ENCODE measurements at places on chromosomes 7 and 10.

GRCh38 chr7:107230334-107230733 lies 61.5 kb downstream of the HBP1 start:
- DNase-seq = no peak

- no peak for DNase-seq
Observed at GRCh38 chr7:70571403-70571934, 560.5 kb upstream of the GALNT17 start.

DNA sequence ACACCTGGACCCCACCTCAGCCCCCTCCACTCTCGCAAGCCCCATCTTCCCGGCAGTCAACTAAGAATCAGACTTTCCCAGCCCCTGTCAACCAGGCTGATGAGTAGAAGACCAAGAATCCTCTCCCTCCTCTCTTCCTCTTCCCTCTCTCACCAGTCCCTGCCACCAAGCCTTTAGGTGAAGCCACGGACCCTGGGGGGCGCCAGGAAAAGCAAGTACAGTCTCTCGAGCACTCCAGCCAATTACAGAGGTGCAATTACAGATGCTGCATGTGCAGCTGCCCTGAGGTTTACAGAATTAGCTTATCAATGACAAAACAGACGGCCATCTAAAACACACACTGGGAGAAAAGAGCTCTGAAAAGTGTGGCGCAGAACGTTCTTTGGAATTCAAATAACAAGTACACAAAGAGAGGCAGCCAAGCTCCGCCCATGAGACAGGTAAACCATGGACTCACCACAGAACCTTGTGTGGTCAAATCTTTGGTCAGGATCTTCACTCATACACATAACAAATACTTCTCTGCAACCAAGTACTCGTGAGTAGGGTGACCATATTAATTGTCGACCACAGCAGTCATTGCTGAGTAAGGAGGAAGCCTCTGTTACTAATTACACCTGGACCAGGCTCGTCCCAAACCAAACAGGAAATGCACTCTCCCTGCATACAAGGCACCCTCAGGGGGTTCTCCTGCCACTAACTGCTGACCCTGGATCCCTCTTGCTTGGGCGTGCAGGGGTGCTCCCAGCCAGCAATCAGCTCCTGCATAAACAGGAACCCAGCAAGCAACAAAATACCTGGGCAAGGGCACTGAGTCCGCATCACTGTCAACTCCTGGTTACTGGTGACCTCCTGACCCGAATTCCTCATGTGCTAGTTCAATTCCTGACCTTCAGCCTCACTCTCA lies 189.2 kb downstream of the FAM107B start:
- no peak for DNase-seq

GRCh38 chr10:5364890-5365338 lies at the start of gene UCN3:
TSS of gene UCN3 (plus strand) at chr10:5364966. CDS start at chr10:5373721, 8,755 bp downstream.
- no peak for DNase-seq

- DNase-seq = no peak
Observed at GRCh38 chr7:47806701-47807103, 141.6 kb downstream of the PKD1L1 start.

GRCh38 chr7:79091011-79091410 lies 362.5 kb downstream of the MAGI2 start:
- no peak for DNase-seq

- DNase-seq = peak; percentile 64
Observed at GRCh38 chr7:101817471-101818286, at the start of gene CUX1. TSS of gene CUX1 (plus strand) at chr7:101817626. CDS start at chr7:101817640, 14 bp downstream.

DNA sequence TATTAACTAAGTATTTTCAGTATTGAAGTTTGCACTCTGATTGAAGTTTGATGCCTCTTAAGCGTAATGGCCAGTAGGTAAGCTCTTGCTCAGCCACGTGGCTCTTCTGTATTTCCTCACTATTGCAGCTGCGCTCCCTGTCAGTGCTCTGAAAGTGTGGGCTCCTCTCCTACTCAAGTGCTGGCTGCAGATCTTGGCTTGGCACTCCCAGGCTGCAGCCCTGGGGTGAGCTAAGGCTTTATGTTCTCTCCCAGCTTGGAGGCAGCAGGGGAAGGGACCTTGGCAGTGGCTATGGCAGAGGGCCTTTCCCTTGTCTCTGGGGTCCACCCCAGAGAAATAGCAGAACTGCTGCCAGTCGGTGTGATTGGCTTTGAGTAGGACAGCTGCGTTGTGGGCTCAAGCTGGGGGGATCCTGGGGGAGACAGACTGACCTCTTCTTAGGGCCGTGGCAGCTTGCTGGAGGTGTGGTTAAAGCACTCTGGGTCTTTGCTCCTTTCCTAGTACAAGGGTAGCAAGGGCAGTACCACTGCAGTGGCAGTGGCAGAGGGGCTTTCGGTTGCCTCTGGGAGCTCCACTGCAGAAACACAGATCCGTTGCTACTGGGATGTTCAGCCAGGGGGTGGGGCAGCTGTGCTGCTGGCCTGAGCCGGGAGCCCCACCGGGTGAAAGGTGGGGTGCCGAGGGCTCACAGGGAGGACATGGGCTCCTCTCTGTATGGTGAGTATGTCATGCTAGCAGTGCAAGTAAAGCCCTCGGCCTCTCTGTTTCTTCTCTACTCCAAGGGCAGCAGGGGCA lies 100.5 kb downstream of the GLCCI1 start:
- no peak for DNase-seq

GRCh38 chr7:66297579-66297978 lies 92.4 kb downstream of the TPST1 start:
- no peak for DNase-seq

DNA sequence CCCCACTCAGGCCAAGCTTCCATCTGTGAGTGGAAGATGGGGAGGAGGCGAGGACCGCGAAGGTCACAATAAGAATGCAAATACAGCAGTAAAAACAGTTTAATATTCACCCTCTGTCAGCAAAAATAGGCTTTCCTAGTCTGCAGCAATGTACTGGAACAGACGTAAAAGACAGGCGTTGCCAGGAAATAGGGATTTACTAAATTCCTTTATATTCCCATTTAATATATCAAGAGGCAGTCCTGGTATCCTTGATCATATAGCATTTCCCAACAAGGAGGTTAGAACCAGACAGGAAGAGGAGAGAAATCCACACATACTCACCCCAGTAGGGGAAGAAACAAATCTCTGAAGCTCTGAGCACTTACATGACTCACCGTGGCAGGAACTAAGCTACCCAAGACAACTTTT lies 1054.9 kb upstream of the C7orf33 start:
- no peak for DNase-seq

GRCh38 chr10:123556049-123556448 lies 110.1 kb upstream of the GPR26 start:
- DNase-seq = no peak

DNA sequence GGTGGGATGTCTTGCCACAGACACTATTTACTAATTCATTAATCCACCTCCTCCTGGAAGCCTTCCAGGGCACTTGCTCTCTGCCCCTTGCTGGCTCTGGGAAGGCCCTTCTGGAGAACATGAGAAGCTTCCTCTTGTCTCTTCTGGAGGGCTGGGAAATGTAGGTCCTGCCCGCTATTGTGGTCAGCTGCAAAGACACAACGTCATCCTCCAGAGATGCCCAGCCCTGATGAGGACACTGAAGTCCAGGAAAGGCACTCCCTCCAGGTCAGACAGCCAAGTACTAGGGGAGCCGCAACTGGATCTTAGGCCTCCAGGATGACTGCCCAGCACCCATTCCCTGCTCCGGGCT lies 9.6 kb upstream of the TACR2 start:
- DNase-seq = no peak

DNA sequence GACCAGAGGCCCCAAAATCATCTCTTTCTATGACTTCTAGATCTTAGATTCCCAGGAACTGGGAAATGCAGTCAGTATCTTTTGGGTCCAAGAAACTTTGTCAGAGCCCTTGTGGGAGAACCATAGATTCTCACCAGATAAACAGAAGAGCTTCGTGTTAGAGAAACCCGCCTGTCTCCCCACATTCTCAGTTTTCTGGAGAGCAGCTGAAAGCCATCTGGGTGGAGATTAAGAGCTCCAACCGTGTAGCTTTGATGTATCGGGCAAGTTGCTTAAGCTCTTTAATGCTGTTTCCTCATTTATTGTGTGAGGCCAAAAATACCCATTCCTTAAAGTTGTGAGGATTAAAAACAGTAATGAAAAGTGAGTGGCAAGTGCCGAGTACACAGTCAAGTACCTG lies 107.6 kb downstream of the WDR37 start:
- DNase-seq = no peak

GRCh38 chr7:45153233-45153632 lies 4.4 kb upstream of the RAMP3 start:
- DNase-seq = peak; percentile 30

GRCh38 chr10:91409869-91410637 lies at the start of gene HECTD2:
TSS of gene HECTD2 (plus strand) at chr10:91410344. CDS start at chr10:91410439, 95 bp downstream.
- peak; percentile 73 for DNase-seq

GRCh38 chr7:116493449-116493848 lies 6.1 kb upstream of the CAV2 start:
- DNase-seq = no peak

DNA sequence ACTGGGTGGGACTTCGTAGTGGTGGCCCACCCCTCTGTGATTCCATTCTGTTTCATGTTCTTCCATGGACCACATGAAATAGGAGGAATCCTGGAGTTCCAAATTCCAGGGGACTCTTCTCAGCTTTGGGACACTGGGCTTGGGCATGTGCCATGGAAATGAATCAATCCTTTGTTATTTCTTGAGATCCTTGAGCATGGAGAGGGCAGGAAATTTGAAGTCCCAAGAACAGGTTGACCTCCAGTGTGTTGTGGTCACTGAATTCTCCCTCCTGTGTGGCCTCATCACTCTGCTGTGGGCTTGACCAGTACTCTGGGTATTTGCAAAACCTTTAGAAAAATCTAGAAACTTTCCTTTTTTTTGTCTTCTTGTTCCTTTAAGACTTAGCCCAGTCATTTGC lies 22.7 kb downstream of the TACR2 start:
- no peak for DNase-seq

DNA sequence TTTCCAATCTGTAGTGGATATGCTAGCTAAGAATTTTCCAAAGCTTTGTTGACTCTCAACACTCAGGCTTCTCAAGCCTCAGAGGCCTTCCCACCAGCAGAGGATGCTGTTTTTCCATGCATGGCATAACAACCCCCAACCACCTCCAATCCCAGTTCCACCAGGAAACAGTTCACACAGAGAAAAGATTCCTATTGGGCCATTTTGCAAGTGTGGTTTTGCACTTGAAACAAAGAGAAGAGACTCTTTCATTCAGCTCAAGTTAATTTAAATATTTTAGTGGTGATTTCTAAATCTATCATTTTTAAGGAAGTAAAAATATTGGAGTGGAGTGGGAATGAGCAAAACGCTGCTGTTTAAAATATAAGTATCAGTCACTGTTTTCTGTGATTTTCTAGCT lies 105.6 kb upstream of the COL1A2 start:
- no peak for DNase-seq

DNA sequence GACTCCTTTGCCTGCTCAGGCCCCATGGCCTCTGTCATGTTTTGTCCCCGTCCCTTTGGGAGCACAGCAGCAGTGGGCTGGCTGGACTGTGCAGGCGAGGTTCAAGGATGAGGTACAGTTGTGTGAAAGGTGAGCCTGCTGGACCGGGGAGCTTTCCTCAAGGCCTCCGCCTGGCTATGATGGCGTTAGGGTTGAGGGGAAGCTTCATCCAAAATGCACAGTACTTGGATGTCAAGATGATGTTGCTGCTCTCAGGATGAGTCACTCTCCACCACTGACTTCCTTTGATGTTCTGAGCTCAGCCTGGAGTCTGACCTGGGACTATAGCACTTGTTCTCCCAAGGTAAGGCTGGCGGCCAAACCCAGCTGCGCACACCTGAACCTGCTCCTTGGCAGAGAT lies 152.7 kb upstream of the SHH start:
- no peak for DNase-seq

- DNase-seq = no peak
Observed at GRCh38 chr10:117167346-117167788, 29.3 kb upstream of the VAX1 start.

DNA sequence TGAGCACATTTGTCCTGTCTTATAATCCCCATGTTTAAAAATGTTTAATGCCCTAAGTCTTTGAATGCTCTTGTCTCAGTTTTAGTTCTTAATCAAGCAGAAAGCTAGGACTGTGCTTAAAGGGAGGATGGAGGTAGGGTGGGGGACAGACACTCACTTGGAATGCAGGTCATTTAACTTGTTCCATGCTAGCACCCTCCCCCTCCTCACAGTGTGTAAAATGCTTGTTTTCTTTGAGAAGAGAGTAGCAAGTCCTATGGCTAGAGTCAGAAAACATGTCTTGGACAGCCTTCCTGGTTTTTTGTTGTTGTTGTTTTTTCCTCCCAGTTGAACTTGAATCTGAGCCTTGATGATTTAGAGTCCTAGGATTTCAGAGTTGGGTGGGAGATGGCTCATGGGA lies 114.2 kb downstream of the PLPP4 start:
- no peak for DNase-seq

DNA sequence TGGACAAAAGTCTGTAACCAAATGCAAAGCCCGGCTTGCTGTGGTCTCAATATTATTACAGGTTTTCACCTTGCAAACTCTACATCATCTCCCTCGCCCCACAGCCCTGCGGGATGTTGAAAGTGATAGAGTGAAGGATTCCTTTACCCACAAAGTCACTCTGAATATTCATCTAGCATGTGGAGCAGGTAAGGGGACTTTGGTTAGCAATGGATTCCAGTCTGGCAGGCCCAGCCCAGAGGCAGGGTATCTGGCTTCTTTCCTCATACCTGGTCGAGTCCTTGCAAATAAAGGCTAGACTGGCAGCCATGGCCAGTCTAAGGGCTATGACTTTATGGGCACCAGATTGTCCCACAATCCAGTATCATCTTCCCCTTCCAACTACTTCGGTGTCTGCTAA lies 3.2 kb downstream of the TAS2R40 start:
- DNase-seq = no peak

- DNase-seq = no peak
Observed at GRCh38 chr7:128909625-128910568, 612 bp downstream of the KCP start.

- no peak for DNase-seq
Observed at GRCh38 chr10:69375307-69376151, 41.2 kb downstream of the TACR2 start.

DNA sequence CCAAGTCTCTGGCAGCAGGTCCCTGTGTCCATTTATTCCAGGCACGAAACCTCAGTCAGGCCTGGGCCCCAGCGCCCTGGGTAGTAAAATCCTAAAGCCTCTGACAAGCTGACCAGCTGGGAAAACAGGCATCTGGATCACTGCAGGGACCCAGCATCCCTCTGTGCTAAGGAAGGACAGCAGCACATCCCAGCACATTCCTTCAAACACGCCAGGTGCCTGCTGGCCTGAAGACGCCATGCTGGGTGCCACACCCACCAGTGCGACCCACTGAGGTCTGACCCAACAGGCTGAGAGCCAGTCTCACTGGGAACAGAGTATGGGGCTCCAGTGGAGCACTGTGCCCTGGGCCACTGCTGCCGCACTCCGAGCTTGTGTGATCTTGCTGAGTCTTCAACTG lies 6.4 kb downstream of the DNAJB12 start:
- no peak for DNase-seq

DNA sequence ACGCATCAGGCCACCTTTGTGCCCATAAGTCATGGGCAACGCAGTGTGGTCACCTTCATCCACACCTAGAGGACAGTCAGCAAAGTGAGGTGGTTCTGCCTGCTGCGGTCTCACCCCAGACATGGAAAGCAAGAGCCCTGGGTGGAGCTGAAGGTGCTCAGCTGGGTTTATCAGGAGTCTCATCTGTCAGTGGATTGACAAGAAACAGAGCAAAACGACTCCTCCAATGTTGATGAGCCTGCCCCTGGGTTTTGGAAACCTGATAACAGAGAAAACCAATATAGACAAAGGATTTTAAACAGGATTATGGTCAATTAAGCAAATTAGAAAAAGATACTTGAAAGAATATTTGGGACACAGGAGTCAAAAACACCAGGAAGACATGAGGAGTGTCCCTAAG lies 229.3 kb upstream of the PRSS58 start:
- DNase-seq = peak; percentile 31

- no peak for DNase-seq
Observed at GRCh38 chr7:405489-406211, 114.0 kb downstream of the PDGFA start.

Data from hematopoietic multipotent progenitor cell treated with erythropoietin and hydrocortisone succinate and interleukin-3 and kit ligand, for 8 days (in vitro differentiated cells).